ENCODE measurements at places on chromosomes 11 and 22. TPM values are rescaled to one million over a fixed set of nuclear protein-coding genes. Genes with fewer than 3 reads are reported as not detected.

BATF2 gene
- 0.99 TPM for total RNA-seq

KDELR3 gene
- total RNA-seq: 24.6 TPM

PHF21B gene
- total RNA-seq: 3.3 TPM

BTG4 gene
- total RNA-seq: 0.39 TPM

CARD18 gene
- total RNA-seq: not detected

UCP3 gene
- 2.5 TPM for total RNA-seq

NRGN gene
- 1.5 TPM for total RNA-seq

OR51B4 gene
- not detected for total RNA-seq

CSNK2A3 gene
- 2.7 TPM for total RNA-seq

CCDC188 gene
- 2.1 TPM for total RNA-seq

CRYAB gene
- 85.2 TPM for total RNA-seq

SCGB1A1 gene
- total RNA-seq: not detected

ZNF215 gene
- 2.5 TPM for total RNA-seq

All from spinal cord (tissue), 10 donors.